HT-29 (cell line): ENCODE measurements at places on chromosomes 11 and 22. TPM values are rescaled to one million over a fixed set of nuclear protein-coding genes. Genes with fewer than 3 reads are reported as not detected.

DNA sequence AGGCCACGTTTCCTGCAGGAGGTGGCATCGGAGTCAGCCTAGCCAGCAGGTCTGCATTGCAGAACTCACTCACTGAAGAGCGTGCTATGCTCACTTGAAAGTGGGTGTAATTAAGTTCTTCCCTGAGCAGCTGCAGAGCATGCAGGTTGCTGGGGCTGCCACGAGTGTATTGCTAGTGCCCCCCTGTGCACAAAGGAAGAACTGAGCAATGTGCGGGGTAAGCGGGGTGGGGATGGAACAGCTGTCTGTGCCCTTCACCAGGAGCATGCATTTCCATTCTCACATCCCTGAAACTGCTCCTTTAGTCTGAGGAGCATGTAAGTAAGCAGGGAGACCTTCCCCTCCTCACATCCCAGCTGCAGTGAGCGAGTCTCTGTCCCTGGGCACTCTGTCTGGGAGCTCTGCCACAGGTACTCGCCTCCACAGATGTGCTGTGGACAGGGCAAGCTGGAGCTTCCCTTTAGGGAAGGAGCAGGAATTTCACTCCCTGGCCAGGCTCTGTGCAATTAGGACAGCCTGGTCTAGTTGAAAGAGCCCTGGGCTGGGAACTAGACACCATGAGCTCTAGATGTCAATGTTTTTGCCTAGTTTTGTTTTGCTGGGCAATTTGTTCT lies 1031.8 kb downstream of the NTM start:
- DNase-seq = peak; percentile 42

DNA sequence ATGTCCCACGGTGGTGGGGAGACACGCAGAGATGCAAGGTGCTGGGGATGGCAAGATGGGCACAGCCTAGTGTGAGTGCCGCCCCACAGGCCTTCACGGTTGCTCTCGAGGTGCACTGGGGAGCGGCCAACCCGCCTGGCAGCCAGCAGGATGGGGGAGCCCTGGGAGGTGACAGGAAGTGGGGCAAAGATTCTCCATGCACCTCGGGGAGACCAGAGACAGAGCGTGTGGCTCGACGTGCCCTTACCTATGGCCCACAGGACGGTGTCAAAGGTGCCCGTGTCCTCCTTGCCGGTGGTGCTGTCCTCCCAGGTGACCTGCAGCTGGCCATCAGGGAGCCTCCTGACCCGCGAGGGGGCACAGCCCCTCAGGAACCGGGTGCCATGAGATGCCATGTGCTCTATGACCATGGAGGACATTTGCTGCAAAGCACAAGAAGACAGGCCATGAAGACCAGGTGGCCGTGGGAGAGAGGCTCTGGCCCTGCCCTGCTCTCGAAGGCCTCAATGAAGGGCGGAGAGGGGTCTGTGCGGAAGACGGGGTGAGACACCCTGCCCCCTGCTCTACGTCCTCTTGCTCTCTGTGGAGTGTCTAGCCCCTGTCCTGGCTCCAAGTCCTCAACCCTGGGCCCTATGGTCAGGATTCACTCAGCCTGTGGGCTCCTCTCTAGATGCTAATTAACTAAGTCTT lies 40.6 kb upstream of the GNB1L start:
- DNase-seq = no peak

DCHS1 gene
- 0.05 and 0.18 TPM in 2 replicates for total RNA-seq

ZNF195 gene
- total RNA-seq = 50.8 and 51.1 TPM in 2 replicates

DNA sequence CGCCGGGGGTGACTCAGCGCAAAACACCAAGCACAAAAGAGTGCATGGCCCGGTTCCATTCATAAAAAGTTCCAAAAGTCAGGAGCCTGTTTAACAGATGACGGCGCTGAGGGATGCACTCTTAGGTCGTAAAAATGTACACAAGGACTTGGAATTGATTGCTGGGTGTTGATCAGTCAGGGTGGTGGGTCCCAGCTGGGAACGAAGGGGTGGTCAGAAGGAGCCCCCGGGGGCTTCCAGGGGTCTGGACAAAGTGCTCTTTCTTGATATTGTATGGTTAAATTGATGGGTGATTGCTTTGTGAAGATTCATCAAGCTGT lies 20.7 kb downstream of the IFITM10 start:
- no peak for DNase-seq

- DNase-seq = no peak
Observed at GRCh38 chr11:16186680-16187079, 169.7 kb downstream of the SOX6 start.

- no peak for DNase-seq
Observed at GRCh38 chr11:123393312-123393927, 36.6 kb upstream of the GRAMD1B start.

DNA sequence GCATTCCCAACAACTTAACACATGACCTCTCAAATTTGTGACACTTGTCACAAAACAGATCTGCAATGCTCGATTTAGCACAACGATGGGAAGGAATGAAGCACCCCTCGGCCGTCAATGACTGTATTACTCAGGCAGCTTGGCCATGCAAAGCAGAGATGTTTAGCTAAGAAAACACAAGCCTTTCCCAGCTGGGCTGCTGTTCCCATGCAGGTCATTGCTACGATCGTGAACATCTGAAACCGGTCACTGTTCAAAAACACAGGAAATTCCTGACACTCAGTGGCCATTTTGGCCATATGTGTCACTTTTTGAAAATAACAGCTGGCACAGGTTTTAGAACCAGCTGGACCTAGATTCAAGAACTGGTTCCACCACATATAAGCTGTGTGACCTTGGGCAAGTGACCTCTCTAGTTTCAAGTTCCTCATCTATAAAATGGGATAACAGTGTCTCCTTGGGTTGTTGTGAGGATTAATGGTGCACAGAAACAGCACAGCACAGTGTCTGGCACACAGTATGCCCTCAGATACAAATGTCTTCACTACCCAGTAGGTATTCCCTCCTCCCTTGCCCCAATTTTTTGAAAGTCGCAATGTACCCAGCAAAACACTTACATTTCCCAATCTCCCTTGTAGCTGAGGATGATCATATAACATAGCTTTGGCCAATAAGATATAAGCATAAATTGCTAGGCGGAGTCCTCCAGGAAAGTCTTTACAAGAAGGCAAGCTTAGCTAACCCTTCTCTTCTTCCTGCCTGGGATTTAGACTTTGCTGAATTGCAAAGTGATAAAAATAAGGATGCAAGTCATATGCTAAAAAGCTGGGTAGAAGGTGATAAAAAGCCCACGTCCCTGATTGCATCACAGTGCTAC lies 93.1 kb downstream of the C11orf58 start:
- no peak for DNase-seq

TSSK2 gene
- not detected in 2 replicates for total RNA-seq

DNA sequence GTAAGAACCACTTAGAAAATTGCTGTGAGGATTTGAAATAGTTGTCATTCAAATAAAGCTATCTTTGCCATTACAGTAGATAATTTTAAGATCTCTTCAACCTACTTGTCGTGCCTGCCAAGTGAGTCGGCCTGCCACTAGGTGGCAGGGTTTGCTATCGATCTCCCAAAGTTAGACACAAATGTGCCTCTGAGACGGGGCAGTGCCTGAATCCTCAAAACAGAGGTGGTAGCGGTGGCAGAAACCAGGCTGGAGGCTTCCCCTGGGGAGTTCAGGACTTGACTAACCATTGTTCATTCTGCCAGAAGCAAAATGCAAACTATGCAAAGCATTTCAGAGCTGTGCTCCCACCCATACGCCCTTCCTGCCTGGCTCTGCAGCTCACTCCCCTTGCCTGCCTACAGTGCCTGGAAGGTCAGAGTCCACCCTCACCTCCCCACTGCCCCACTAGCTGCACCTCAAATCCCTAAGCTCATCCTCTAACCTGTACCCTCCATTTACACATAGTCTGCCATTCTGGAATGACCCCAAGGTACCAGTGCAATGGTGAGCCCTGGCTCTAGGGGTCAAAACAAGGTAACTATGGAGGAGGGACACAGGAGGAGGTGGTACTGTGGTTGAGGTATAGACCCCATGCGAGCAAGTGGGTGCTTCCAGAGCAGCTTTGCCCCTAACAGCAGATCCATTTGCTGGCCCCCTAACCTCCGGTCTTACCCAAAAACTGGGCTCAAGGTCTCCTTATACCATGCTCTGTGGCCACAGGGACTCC lies 82.1 kb downstream of the C11orf58 start:
- peak; percentile 93 for DNase-seq

DNA sequence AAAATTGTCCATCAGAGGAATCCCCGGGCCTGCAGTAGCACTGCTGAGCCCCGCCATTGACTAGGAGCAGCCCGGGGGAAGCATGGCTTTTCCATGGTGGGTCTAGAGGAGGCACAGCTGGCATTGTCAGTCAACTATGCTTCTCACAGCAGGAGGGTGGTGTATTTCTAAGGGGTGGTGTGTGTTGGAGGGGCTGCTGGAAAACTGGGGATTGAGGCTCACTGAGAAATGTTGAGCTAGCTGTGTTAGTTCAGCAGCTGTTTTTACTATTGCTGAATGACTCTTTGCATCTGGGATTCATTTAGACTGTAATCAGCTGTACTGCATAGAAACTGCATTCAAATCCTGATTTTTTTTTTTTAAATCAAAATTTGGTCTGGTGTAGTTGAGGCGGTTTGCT lies 5.6 kb downstream of the DDX10 start:
- no peak for DNase-seq
